Stimulated activated CD4-positive, alpha-beta T cell treated with anti-CD3 and anti-CD28 coated beads, TNF-alpha, amount 100 ng/mL, for 24 hours (primary cell): ENCODE measurements at places on chromosomes 11 and 22.

DNA sequence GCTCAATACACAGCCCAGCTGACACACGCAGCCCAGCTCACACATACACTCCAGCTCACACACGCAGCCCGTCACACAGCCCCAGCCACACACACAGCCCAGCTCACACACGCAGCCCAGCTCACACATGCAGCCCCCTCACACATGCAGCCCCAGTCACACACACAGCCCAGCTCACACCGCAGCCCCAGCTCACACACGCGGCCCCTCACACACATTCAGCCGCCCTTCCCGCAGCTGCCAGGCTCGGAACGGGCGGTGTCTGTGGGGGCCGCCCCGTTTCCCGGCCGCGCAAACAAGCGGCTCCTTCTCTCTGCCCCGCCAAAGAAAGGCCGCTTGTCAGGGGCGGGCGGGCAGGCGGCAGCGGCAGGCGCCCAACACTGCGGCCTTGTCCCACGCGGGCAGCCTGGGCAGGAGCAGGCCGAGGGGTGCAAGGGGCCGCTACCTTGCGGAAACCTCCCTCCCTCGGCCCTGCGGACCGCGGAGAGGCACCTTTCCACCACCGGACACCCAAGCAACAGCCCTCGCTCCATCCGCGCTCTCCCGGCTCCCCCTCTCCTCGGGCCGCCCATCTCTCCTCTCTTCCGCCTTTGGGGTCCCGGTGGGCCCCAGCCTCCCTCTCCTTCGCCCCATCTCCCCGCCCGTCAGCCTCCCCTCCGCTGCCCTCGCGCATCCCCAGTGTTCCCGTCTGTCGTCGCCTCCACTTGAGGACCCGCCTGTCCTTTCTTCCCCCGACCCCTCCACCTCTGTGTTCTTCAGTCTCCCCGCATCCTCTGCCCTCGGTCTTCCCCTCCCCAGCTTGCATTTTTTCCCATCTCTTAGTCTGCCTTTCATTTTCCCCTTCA, 2.2 kb downstream of the PHLDB1 start:
- no peak for DNase-seq

- DNase-seq: no peak
These were observed 117.3 kb downstream of the KCNQ1OT1 start for GRCh38 chr11:2582351-2582945.

DNA sequence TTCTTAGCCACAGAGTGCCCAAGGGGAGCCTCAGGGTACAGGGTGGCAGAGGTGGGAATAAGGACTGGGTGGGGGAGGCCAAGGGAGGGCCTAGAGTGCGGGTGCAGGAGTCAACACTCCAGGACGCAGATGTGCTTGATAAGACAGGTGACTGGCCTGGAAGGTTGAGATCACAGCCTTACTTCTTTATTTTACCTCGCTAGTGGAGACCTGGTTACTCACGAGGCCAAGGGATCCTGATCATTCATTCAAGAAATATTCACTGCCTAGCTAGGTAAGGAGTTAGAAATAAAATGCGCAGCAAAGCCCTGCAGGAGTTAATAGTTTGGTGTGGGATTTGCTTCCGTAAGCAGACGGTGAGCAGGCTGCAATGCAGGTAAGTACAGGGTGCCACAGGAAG, 13.2 kb upstream of the PEX26 start:
- DNase-seq: no peak

GRCh38 chr11:128359515-128359914, 227.8 kb downstream of the ETS1 start:
- DNase-seq: no peak

- peak; percentile 62 for DNase-seq
These were observed 579 bp upstream of the RASD2 start for GRCh38 chr22:35539910-35540594.

DNA sequence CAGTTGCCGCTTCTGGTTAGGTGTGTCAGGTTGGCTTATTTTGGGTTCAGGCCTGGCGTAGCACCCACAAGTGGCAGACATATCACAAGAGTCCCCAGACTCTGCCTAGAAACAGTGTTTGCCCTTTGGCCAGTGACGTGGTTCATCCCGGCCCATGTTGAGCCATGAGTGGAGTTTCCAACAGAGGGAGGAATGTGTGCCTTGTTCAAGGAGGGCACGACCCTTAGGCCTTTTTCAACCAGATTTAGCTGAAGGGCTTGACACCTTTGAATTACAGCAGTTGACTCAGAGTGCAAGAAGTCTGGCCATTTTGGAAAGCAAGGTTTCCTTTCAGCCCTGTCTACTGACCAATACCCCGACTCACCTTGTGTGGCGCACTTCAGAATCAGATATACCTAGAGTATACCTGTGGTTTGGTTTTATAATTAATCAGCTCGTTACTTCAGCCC, 15.1 kb upstream of the AIFM3 start:
- DNase-seq: no peak

GRCh38 chr11:69352715-69353319, 58.9 kb downstream of the MYEOV start:
- DNase-seq: peak; percentile 23

GRCh38 chr11:69155302-69156234, at the start of gene SMIM38:
TSS of gene SMIM38 (plus strand) at chr11:69155935. CDS start at chr11:69157847, 1,912 bp downstream.
- no peak for DNase-seq
